ENCODE measurements at places on chromosomes 4 and X.

DNA sequence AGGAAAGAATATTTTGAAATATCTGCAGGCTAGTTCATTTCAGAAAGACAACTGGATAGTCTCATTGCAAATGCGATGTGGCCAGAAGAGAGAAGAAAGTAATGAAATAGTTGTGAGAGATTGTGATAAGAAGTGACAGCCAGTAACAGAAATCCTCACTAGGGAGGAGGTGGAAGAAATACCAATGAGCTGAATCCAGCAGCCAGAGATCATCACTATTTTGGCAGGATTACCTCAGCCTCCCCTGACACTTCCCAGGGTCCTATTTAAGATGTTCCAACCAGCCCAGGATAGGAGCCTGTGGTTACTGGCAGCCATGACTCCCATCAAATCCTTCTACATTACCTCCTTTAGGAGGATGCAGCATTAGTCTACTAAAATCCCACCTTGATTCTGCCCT, 76.7 kb upstream of the ARHGAP24 start:
- no peak for DNase-seq

DNA sequence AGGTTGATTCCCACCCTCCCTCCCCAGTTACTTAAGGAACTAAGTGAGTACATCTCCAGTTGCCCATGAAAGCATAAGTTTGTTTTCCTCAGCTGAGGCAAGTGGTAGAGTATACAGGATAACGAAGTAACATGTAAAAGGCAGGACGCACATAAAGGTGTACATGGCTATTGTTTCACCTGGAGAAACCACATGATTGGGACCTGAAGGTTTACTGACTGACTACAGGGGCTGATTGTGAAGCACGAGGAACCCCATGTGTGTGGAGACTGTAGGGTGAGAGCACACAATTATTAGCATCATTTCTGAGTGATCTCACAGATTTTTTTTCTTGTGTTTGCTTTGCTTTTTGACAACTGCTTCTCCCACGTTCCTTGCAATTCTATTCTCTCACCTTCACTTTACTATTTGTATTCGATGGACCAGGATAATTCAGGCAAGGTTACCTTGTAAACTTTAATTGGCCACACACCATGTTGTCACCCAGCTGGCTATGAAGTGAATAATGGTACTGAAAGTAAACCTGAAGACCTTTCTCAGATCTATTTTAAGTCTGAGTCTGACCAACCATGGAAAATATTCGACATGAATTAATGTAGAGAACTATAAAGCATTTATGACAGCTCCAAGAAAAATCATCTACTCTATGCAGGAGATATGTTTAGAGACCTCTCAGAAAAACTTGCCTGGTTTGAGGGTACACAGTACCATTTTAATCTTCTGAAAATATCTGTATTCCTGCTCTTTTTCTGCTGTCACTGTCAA, 102.5 kb upstream of the MYOZ2 start:
- no peak for DNase-seq

DNA sequence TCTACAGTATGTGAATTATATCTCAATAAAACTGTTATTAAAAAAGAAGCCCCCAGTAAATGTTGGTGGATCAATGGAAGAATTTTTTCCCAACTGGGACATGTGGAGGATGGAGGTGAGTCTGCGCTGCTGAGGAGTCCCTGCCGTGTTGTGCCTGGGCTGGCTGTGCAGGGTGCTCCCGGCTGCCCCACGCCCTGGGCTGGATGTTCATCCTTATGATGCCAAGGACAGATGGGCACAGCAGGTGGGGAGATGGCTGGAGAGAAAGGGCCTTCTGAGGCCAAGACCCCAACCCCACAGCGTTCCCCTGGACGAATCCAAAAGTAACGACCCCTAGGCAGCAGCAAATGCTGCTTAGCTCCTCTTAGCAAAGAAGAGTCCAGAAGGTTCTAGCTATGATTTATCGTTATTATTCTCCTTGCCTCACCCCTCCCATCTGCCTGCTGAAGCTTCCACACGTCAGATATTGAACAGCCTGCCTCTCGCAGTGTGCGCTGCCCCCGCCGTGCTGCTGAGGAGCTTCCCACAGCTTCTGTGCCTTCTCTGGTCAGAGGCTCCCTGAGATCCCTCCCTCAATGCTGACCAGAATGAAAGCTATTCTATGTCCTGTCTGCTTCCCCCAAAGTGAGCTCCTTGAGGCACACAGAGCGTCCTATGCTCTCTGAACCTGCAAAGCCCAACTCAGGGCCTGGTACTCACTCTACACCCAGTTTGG, 26.5 kb downstream of the HMX1 start:
- DNase-seq, result no peak

DNA sequence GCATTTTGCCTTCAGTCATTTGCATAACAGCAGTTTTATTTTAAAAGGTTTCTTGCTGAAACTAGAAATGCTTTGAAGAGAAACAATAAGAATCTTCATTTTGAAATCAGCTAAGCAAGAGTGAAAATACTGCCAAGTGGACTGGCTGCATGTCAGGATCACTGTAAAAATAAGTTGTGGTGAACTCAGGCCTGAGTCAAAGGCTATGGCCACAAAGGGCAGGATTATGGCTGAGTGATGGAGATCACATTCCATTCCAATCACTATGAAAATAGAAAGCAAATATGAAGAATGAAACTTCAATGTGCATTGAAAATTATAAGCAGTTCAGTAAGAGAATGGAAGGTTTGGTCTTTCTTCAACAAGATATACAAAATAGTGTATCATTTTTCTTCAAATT, 224.5 kb downstream of the PCDH18 start:
- peak; percentile 14 for DNase-seq

DNA sequence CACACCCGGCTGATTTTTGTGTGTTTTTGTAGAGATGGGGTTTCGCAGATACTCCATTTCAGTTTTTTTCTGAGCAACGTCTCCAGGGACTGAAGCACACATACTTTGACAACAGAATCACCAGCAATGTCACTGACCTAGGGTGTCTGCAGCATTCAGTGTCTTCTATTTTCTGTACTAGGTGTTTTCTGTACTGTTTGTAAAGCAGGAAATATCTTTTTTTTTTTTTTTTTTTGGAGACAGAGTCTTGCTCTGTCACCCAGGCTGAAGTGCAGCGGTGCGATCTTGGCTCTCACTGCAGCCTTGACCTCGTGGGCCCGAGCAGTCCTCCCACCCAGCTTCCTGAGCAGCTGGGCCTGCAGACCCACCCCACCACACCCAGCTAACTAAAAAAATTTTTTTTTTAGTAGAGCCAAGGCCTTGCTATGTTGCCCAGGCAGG, 8.9 kb downstream of the ADD1 start:
- DNase-seq, result no peak

DNA sequence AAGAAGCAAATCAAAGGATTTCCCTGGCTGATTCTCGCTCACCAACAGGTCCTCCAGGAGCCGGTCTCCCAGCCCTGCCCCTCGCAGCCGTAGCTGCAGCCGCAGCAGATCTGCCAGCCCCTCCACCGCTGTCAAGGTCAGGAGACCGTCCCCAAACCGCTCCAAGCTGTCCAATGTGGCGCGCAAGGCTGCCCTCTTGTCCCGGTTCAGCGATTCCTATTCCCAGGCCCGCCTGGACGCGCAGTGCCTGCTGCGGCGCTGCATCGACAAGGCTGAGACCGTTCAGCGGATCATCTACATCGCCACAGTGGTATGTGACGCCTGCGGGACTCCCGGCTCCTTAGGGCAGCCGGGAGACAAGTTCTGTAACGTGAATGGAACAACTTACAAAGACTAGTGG, 25.6 kb downstream of the SPATA18 start:
- DNase-seq, result no peak

- DNase-seq, result no peak
These were observed 16.1 kb downstream of the TMEM175 start for GRCh38 chr4:948101-948935.

DNA sequence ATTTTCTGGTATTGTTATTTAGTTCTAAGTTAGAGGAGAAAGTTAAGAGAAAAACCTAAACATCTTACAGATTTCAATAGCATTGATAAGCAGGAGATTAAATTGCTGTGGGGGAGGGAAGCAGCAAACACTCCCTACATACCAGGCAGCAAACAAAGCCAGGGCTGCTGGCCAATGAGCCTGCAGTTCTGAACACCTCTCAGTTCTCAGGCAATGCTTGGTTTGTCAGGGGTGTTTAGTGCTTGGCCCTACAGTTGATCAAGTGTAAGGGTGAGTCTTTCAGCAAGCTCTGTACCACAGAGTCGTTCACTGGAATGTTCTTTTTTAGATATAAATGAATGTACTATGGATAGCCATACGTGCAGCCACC, 38.6 kb downstream of the EGFL6 start:
- DNase-seq, result no peak

DNA sequence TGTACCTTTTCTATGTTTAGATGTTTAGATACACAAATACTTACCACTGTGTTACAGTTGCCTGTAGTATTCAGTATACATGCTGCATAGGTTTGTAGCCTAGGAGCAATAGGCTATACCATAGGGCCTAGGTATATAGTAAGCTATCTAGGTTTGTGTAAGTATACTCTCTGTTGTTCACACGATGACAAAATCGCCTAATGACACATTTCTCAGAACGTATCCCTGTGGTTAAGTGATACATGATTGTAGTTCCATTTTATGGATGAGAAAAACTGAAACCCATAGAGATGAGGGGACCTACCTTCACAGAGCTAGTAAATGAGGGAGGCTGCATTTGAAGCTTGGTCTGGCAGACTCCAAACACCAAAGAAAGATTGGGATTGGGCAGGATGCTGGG, 79.4 kb upstream of the EFNB1 start:
- DNase-seq, result no peak

GRCh38 chr4:88315460-88316017, 31.2 kb upstream of the PPM1K start:
- no peak for DNase-seq

- DNase-seq, result peak; percentile 20
These were observed 1.1 kb downstream of the HSPA4L start for GRCh38 chr4:127783026-127783769.

DNA sequence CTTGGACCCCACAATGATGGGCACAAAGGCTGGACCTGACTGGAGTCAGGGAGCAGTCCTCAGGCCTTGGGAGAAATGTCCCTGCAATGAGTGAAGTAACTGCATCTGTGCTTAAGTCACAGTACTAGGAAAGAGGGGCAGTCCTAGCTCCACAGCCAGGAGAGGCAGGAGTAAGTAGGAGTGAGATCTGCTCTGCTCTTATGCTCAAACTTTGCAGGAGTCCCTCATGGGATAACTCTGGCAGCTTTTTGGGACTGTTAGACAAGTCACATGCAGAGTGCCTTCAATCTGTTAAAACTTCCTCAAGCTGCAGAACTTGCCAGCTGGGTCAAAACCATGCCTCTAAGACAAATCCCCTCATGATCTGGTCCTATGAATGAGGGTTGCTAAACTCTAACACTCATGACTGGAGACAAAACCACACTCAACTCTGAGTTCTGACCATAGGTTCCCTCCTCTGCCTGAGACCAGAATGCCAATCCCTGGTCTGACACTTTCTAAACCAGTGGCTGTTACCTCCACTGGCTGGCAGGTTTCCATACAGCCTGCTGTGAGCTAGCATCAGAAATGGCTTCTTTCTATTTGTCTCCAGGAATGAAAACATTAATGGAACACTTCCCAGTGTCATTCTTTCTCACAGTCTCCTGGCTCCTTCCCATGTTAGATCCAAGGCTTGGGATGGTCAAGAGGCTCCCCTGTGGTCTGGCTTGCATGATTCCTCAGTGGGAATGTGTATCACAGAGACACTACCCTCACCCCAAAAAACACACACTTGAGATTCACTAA, 819.3 kb downstream of the PCDH7 start:
- no peak for DNase-seq

- DNase-seq, result no peak
These were observed 134.1 kb downstream of the GABRG1 start for GRCh38 chr4:45989775-45990174.

DNA sequence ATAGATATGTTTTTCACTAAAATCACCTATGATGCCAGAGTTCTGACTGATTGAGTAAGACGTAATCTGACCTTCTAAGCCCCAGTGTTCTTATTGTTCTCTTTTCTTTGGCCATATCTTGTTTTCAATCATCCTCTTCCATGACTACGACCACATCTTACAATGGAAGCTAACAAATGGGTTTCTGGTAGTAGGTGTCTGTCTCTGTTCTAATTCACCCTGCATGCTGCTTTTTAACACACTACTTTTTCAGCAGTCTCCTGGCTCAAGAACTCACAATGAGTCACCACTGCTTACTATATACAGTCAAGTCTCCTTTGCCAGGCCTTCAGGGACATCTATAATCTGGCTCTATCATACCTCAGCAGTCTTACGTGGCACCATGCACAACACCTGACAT, 146.1 kb downstream of the NEXMIF start:
- no peak for DNase-seq

DNA sequence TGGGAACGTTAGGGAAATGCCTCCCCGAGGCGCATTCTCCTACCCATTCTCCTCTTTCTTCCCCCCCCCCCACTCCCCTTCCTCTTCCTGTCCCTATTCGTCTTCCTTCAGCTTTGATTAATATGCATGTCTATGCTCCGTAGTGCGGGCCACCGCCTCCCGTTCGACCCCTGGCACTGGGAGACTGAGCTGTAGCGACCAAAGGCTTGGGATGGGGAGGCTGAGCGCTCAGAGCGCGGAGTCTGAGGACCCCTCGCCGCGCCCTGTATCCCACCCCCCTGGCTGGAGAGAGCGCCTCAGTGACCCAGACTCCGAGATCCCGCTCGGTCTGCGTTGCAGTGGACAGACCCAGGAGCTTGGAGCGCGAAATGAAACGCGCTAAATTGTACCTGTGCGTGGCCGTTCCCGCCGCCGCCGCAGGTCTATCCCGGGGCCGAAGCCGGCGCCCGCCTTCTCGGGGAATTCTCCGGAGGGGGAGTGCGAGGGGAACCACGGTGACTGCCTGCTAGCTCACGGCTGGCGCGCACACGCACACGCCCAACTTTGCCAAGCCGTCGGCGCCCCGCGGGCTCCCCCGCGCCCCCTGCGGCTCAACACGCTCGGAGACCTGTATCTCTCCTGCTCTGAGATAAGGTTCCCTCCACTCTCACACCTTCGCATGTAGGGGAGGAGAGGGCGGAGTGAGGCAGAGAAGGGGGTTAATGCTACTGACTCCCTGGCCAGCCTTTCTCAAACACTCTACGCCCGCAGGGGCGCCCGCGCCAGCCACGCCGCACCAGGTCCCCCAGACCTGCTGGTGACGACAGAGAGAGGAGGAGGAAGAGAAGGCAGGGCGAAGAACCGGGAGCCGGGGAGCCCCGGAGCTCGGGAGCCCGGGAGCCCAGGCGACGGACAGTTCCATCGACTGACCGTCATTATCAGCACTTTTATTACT, 1.5 kb upstream of the PTCHD1 start:
- DNase-seq, result no peak

GRCh38 chr4:79319975-79320374, 5.9 kb downstream of the NAA11 start:
- no peak for DNase-seq

GRCh38 chr4:173237152-173237551, 68.5 kb downstream of the GALNT7 start:
- peak; percentile 17 for DNase-seq

DNA sequence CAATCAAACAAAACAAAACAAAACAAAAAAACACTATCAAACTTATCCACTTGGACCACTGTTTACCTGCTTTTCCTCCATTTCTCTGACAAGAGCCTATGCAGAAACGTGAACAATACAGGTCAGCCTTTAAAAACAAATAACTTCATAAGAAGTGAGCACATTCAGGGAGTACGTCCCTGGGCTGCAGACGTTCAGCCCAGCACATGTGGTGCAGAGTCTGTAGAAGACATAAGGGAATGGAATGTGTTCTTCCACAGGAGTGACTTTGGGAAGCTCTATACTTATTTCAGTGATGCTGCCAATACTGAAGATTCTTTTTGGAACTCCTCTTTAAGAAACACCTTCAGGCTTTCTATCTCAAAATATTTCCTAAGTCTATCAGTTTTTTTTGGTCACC, 120.6 kb downstream of the SPRY1 start:
- no peak for DNase-seq
